ENCODE measurements at places on chromosomes 5 and 9. TPM values are rescaled to one million over a fixed set of nuclear protein-coding genes. Genes with fewer than 3 reads are reported as not detected.
A peak's percentile ranks its signal among the peaks of the same experiment; 100 is the strongest.

GRCh38 chr5:9789777-9790176, 159.6 kb upstream of the TAS2R1 start:
- no peak for DNase-seq
- no peak overlapping the region for H3K27ac ChIP-seq
- H3K4me1 ChIP-seq, result no peaks in the 10 kb centered on the region
- H3K4me3 ChIP-seq, result no peak overlapping the region
- no peaks in the 10 kb centered on the region for H3K27me3 ChIP-seq

DNA sequence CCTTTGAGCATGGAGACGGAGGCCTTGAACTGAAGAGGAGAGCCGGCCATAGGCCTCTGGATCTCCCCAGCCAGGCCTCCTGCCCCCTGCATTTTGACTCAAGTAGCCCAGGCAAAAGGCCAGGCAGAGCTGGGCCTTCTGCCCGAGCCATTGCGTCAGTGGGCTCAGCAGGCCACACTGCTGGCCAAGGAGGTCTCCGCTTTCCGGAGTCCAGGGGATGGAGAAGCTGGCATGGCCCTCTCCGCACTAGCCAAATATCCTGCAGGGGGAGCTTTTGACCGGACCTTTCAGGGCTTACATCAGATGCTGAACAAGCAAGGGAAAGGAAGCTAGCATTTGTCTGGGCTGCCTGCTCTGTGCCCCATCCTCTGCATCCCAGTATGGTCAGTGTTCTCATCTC, 386.8 kb downstream of the TRIM36 start:
- H3K4me1 ChIP-seq, result no peaks in the 10 kb centered on the region
- H3K27ac ChIP-seq, result no peak overlapping the region
- no peak for DNase-seq
- no peaks in the 10 kb centered on the region for H3K36me3 ChIP-seq

DNA sequence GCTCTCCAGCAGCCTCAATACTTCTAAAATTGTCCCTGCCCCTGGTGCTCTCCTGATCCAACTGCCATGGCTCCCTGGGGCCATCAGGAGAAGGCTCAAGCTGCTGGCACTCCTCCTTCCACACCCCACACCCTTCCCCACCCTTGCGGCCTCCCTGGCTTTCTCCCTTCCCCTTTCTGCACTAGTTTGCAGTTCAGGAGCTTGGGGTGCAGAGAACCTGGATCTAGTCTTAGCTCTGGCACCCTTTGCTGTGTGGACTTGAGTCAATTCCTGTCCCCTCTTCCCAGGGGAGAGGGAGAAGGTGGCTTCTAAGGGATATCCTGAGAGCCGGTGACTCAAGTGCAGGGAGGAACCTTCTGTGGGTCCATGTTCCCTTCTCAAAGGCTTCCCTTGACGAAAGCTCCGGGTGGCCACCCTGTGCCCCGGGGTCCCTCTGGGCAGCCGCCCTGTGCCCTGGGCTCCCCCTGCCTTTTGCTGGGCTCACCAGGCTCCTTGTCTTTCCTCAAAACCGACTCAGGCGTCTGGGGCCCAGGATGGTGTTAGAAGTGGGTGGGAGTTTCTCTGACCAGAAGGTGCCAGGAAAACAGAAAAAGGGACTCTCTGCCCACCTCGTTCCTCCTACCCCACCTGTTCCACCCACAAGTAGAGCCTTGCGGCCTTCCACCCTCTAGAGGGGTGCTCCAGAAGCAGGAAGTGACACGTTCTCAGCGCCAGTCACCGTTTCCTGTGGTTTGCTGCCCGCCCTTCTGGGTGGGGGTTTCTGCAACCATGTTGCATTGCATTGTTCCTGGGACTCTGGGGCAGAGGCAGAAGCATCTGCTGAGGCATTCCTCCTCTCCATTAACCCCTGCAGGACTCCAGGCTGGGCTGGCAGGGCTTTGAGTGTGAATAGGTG, 15.0 kb downstream of the GLIPR2 start:
- no peaks in the 10 kb centered on the region for H3K27me3 ChIP-seq
- peak overlapping the region; percentile 98 for H3K27ac ChIP-seq
- H3K4me3 ChIP-seq, result peak overlapping the region; percentile 73
- H3K4me1 ChIP-seq, result peaks cover 74% of the 10 kb centered on the region

GRCh38 chr5:62043289-62044280, 262.4 kb upstream of the KIF2A start:
- no peak overlapping the region for H3K27ac ChIP-seq
- peaks cover 1% of the 10 kb centered on the region for H3K4me1 ChIP-seq
- no peaks in the 10 kb centered on the region for H3K36me3 ChIP-seq
- DNase-seq, result no peak
- H3K4me3 ChIP-seq, result no peak overlapping the region

GRCh38 chr5:94310833-94311232, 307.6 kb downstream of the KIAA0825 start:
- no peak for DNase-seq
- no peaks in the 10 kb centered on the region for H3K36me3 ChIP-seq
- H3K4me3 ChIP-seq, result no peak overlapping the region
- no peaks in the 10 kb centered on the region for H3K27me3 ChIP-seq

GRCh38 chr5:136853971-136854370, 488.6 kb upstream of the TRPC7 start:
- H3K36me3 ChIP-seq, result no peaks in the 10 kb centered on the region
- DNase-seq, result no peak
- H3K27ac ChIP-seq, result no peak overlapping the region
- H3K4me1 ChIP-seq, result no peaks in the 10 kb centered on the region
- no peak overlapping the region for H3K4me3 ChIP-seq

- H3K27ac ChIP-seq, result no peak overlapping the region
- peaks cover 4% of the 10 kb centered on the region for H3K4me1 ChIP-seq
- peaks cover 3% of the 10 kb centered on the region for H3K36me3 ChIP-seq
- no peak for DNase-seq
- no peak overlapping the region for H3K4me3 ChIP-seq
- H3K27me3 ChIP-seq, result no peaks in the 10 kb centered on the region
Measured at GRCh38 chr5:82182662-82183061, 95.5 kb downstream of the RPS23 start.

- no peak overlapping the region for H3K27ac ChIP-seq
- no peak overlapping the region for H3K4me3 ChIP-seq
- no peaks in the 10 kb centered on the region for H3K36me3 ChIP-seq
- H3K27me3 ChIP-seq, result peaks cover 12% of the 10 kb centered on the region
- no peaks in the 10 kb centered on the region for H3K4me1 ChIP-seq
Measured at GRCh38 chr5:35024911-35025510, 22.7 kb downstream of the AGXT2 start.

PRRX2 gene
- total RNA-seq, result not detected
